Stimulated activated CD4-positive, alpha-beta T cell treated with anti-CD3 and anti-CD28 coated beads, Interleukin-4, amount 100 ng/mL, for 4 hours (primary cell): ENCODE measurements at places on chromosomes 11 and 22.

- no peak for DNase-seq
These were observed 38.8 kb downstream of the SLC1A2 start for GRCh38 chr11:35380603-35381002.

DNA sequence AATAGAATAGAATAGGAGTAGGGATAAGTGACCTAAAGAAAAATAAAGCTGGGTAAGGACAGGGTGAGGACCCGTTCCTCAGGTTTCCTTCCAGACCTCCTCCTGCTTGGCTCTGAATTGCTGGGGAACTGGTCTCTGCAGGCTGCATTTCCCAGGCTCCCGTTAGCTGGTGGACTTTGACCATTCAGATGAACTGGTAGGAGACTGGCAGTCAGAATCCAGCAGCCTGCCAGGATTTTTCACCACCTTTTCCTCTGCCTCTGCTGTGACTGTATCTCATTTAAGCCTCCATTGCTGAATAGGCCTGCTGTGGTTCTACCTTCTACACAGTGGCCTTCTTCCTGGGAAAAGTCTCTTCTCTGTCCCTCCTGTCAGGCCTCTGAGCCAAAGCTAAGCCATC is 24.6 kb upstream of the SMPD1 start:
- DNase-seq: no peak

DNA sequence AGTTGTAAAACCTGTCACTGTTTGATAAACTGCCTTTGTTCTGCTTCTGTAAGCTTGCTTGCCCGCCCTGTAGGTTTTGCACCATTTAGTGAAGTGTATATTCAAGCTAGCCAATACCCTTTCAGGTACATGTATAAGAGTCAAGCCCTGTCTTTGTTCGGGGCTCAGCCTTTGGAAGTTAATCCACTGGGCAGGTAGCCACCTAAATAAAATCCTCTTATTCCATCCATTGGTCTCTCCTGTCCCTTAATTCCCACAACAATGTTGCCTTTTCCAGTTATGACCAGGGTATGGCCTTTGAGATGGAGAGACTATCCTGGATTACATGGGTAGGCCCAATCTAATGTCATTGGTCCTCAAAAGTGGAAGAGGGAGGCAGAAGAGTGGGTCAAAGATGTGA is 34.0 kb downstream of the NXPE1 start:
- no peak for DNase-seq

- no peak for DNase-seq
These were observed 33.9 kb upstream of the GAB2 start for GRCh38 chr11:78451371-78452150.

- no peak for DNase-seq
These were observed 27.9 kb downstream of the SMIM38 start for GRCh38 chr11:69183613-69184012.

DNA sequence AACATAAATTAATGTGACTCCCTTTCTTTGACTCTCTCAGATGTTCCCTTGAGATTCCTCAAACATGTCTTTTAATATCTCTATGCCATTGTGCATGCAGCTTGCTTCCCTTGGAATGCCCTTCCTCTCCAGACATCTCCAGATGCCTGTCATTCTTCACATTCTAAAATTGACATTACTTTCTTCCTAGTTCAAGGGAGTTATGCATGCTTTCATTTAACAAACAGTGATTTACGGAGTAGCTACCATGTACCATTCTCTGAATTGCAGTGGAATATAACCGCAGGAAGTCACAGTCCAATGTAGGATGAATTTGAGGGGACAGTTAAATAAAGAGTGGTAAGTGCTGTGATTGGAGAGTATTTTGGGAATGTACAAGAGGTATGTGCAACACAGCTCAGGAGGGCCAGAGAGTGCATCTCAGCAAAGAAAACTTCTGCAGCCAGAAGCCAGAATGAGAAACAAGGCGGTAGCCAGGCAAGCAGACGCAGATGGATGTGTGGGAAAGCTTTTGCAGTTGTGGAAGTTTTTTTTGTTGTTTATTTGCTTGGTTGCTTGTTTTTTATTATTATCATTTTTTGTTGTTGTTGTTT is 18.7 kb downstream of the MMP10 start:
- DNase-seq: no peak
